ENCODE measurements at places on chromosomes 4 and X.
A peak's percentile ranks its signal among the peaks of the same experiment; 100 is the strongest.

GRCh38 chr4:149183638-149184037 is 632.0 kb downstream of the IQCM start:
- no peak for DNase-seq

DNA sequence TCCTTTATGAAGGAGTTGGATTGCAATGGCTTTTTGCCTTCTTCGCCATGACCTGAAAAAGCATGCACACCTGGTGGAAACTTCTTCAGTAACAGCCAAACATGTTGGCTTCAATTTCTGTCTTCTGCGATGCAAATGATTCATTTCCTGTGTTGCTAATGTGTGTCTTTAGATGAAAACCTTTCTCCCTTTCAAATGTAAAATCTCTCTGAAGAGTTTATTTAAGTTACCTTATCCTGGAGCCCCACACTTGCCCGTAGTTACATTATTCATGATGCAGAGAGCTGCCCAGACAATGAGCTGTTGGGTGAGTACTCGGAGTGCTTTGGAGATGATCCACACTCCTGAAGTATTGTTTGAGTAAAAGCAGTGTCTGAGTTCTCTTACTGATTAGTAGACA is 1100.9 kb downstream of the RPA4 start:
- DNase-seq: no peak

DNA sequence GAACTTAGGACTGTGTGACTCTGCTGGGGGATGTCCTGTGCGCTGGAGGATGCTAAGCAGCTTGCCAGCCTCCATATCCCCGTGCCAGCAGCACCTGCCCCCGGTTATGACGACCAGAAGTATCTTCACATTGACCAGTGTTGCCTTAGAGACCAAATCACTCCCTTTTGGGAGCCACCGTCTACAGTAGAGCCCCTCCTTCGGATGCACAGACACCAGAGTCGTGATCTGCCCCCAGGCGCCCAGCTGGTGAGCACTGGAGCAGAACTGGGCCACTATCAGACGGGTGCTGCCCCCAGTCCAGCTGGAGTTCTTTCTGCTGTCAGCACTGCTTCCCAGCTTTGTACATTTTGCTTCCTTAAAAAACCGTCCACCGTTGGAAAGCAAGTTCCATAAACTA is 30.0 kb upstream of the TADA2B start:
- DNase-seq: no peak

GRCh38 chr4:134634301-134634700 is 432.7 kb upstream of the PABPC4L start:
- no peak for DNase-seq

GRCh38 chrX:40205471-40205870 is 107.7 kb upstream of the BCOR start:
- DNase-seq: no peak

GRCh38 chrX:38999967-39000745 is 198.9 kb downstream of the MID1IP1 start:
- no peak for DNase-seq

- DNase-seq: no peak
Observed at GRCh38 chr4:128751354-128751753, 58.1 kb upstream of the JADE1 start.

DNA sequence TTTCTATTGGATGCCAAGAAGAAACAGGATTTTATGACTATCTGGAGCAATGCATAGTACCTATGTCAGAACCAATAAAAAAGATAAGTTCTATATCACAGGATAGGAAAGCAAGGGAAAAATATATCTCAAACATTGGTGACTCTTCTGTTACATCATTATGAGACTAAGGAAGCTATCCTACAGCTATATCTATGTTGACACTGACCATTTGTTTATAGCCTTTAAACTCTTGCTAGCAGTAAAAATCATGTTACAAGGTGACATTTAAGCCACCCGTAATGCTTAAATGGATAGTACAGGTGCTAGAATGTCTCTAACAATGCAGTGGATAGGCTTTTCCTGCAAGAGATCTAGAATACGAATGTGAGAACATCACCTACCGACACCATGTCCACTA is 28.6 kb upstream of the EPGN start:
- DNase-seq: no peak

DNA sequence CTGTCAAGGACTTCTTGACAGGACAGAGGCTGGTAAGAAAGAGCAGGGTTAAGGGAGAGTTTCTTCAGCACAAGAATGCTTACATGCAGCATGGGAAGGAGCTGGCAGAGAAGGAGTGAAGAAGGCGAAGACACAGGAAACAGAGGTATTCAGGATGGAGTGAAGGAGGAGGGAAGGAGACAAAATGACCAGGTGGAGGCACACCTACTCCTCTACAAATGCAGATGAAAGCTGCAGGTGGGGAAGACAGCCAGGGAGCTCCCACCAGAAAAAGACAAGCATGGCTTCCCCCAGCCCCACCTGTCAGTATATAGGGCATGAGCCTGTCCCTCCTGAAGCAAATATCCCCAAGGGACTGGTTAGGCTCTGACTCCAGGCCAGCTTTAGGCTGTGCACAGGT is 29.6 kb upstream of the NKRF start:
- no peak for DNase-seq

DNA sequence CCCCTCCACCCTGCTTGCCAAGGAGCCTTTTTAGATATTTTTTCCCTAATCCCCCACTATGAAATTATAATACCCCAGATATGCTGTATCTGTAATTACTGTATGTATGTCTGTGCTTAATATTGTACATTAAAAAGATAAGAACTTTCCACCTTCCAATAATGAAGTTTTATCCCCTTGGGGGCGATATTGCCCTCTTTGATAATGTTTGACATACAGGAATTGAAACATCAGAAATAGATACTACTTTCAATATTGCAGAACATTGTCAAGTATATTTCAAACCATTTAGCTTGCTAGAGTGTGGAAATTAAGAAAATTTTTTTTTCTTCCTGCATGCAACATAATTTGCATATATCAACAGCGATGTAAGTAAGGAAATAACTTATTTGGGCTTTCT is 58.9 kb downstream of the NAF1 start:
- peak; percentile 51 for DNase-seq

GRCh38 chr4:153566631-153567150 is 100.5 kb downstream of the TMEM131L start:
- DNase-seq: no peak

DNA sequence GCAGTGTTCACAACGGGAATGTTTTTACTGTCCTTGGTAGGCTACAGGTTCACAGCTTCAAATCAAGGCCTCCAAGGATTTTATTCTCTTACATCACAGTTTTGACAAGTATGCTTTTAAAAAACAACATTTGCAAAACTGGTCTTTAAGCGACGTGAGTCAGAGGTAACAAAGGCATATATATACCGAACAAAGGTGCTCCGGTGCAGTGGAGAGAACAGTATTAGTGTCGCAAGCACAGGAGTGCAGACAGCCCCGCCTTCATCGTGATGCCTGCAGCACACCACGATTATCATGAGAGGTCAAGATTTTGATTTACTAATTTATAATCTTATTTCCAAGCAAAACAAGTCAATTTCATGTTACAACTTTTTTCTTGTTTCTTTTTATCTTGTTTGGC is 90.8 kb downstream of the GATB start:
- DNase-seq: no peak

DNA sequence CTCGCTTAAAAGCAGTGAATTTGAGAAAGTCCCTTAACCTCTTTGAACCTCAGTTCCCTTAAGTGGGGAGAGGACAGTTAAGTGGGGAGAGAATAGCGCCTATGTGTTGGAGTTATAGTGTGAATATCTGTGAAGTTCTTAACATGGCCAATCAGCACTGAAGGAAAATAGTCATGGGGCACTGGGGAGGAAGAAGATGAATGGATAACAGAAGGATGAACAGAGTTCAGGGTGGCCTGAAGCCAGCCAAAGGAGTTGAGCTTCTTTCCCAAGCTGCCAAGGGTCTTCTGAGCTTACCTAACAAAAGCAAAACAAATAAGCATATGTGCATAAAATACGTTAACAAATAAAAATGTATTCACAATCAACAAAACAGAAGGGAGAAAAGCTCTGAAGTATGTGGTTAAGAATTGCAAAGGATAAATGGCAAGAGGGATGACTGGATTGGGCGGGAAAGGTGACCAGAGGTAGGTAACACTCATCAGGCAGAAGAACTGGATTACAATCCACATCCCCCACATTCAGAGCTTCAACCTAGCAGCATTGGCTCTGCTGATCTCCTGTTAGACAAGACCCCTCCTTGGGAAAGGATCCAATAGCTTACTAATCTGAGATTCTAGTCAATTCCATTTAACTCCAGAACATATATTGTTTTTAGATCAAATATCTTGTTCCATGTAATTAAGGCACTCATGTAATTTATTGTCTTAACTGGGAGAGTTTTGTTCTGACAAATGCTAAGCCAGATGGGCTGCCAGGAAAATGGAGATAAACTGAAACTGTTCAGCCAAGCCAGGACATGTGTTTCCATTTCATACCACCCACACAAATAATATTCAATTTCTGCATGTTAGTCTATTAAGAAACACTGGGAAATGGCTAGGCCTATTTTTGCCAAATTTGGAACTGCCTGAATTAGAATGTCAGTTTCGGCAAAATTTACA is 221.2 kb downstream of the LDB2 start:
- no peak for DNase-seq

DNA sequence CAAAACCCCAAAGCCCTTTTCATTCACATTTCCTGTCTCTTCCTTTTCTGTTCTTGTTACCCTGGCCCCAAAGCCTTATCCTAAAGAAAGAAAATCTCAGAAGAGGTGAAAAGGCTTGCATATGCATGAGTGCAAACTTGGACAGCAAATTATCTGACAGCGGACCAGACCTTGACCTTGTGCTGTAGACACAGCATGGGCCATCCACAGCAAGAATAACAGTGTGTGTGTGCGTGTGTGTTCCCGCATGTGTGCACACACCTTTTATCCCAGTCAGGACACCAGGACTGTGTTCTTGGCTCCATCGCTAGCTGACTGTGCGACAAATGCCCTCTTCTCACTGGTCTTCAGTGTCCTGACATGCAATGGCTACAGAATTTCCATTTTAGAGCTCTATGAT is 35.3 kb downstream of the ZBTB49 start:
- no peak for DNase-seq

DNA sequence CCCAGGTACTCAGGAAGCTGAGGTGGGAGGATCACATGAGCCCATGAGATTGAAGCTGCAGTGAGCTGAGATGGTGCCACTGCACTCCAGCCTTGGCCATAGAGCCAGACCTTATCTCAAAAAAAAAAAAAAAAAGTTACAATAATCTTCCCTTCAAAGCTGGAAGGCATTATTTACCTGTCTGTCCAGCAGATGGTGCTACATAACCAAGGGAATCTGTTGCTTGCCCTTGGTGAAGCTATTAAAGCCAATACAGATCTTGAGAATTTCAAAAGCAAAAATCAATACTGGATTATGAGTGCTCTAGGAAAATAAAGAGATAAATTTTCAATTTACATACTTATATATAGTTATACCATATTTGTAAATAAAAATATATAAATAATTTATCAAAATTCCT is 25.9 kb downstream of the PKD2 start:
- peak; percentile 80 for DNase-seq

DNA sequence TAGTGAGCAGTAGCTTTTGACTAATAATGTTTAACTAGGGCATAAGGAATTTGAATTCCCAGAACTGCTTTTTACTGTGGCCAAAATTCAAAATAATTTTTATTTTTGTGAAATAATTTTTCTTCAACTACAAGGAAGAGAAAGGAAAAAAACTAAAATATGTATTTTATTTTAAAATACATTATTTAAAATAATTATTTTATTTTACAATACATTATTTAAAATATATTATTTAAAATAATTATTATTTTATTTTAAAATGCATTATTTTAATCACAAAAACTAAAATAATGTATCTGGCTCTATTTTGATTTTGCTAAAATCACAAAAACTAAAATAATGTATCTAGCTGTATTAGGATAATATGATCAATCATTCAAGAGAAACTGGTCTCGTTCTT is 210.4 kb downstream of the RELL1 start:
- no peak for DNase-seq

GRCh38 chr4:145883101-145883694 is 55.4 kb downstream of the ZNF827 start:
- no peak for DNase-seq

DNA sequence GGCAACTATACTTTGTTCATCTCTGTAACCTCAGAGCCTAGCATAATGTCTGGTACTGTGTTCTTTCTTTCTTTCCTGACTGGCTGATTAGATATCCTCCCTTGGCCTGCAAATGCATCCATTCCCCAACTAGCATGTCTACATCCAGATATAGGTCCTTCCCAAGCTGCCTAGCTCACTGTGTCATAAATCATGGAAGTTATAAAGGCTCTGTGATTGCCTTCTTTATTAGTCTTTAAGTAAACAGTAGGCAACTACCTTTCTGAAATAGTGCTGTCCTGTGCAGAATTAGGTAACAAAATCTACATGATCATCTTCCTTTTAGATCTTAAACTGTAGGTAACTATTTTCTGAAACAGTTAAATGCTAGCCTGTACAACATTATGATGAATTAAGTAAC is 224.5 kb downstream of the DLG3 start:
- DNase-seq: no peak

GRCh38 chr4:87089368-87089767 is 131.1 kb downstream of the KLHL8 start:
- DNase-seq: no peak

- no peak for DNase-seq
Observed at GRCh38 chrX:110173192-110174175, 144.4 kb downstream of the AMMECR1 start.

DNA sequence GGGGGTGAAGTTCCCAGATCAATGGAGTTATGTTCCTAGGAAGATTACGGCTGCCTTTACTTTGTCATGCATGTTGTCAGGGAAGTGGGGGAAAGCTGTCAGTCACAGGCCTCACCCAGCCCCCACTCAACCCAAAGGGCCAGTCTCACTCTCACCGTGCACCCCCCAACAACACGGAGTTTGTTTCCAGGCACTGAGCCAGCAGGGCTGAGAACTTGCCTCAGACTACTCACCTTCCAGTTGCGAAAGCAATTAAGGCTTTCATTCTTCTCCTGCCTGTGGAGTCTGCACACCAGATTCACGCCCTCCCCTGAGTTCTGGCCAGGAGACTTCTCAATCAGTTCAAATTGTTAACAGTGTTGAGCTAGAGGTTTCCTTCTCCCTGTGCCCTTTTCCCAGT is 114.3 kb downstream of the SH3BGRL start:
- DNase-seq: peak; percentile 38
